ENCODE measurements at places on chromosomes 5 and 9.
A peak's percentile ranks its signal among the peaks of the same experiment; 100 is the strongest.

DNA sequence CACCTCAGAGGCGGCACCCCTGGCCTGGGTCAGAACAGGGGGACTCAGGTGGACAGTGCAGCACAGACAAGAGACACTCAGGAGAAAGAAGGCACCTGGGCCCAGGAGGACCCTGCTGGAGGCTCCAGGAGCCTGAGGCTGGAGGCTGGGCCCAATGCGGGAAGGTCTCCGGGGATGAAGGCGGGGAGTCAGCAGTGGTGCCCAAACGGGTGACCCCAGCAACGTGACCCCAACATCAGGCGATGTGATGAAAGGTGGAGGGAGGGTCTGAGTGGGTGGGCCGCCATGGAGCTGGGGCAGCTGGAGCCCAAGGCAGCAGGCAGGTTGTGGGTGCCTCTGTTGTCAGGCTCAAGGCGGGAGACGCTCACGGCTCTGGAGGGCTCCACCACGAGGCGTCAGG, 37.5 kb downstream of the LPCAT1 start:
- no peak for DNase-seq

DNA sequence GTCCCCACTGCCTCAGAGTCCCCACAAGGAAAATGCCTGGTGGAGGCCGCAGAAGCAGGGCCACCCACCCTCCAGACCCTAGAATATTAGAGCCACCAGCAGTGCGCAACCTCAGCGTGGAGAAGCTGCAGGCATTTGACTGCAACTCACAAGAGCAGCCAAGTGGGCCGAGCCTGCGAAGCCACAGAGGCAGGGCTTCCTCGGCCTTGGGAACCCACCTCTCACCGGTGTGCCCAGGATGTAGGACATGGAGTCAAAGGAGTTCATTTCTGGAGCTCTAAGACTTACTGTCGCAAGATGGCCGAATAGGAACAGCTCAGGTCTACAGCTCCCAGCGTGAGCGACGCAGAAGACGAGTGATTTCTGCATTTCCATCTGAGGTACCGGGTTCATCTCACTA, 397.9 kb upstream of the PIK3R1 start:
- no peak for DNase-seq

- DNase-seq = no peak
Observed at GRCh38 chr9:95138474-95138873, 179.0 kb downstream of the FANCC start.

GRCh38 chr9:136853596-136854112, 1.5 kb downstream of the MAMDC4 start:
- no peak for DNase-seq

GRCh38 chr5:129077433-129078075, 17.0 kb upstream of the ISOC1 start:
- DNase-seq = no peak

GRCh38 chr5:174338185-174339010, 292.9 kb downstream of the NSG2 start:
- no peak for DNase-seq

GRCh38 chr9:70954126-70954525, 167.3 kb downstream of the TRPM3 start:
- peak; percentile 31 for DNase-seq

- DNase-seq = no peak
Observed at GRCh38 chr9:18346745-18347144, 127.2 kb upstream of the ADAMTSL1 start.

DNA sequence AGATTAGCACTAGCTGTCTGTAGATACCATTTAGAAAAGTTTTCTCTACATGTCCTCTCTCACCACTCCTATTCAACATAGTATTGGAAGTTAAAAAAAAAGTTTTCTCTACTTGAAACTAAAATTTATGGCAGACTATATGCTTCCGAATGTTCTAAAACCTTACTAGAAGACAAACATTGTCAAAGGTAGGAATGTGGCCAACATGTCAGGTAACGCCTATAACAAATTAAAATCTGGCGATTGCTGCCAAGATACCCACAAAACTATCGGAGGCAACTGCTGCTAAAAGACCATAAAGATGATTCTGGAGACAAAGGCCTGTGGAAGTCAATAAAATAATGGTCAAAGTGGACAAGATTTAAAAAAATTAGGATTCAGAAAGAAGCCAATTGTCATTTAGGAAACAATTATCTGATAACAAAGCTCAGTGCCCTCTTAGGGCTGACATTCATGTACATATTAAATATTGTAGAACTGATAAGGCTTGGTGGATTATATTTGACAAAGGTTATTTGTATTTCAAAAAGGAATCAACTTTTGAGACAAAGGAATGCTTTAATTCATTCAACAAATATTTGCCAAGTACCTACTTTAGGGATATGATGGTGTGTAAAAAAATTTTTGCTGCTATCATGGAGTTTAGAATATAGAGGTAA, 52.7 kb downstream of the CDKN2A start:
- no peak for DNase-seq

DNA sequence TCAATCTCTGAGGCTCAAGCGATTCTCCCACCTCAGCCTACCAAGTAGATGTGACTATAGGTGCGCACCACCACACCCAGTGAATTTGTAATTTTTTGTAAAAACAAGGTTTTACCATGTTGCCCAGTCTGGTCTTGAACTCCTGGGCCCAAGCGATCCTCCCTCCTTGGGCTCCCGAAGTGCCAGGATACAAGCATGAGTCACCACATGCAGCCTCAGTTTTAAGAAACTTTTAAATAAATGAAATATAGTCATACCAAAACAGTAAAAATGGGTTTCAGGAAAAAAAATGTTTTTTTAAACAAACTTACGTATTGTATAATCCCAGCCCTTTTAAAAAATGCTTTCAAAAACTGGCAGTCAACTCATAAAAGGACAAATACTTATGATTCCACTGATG, 26.6 kb downstream of the FXN start:
- no peak for DNase-seq

- DNase-seq = no peak
Observed at GRCh38 chr9:10706788-10707187, 94.0 kb upstream of the PTPRD start.

DNA sequence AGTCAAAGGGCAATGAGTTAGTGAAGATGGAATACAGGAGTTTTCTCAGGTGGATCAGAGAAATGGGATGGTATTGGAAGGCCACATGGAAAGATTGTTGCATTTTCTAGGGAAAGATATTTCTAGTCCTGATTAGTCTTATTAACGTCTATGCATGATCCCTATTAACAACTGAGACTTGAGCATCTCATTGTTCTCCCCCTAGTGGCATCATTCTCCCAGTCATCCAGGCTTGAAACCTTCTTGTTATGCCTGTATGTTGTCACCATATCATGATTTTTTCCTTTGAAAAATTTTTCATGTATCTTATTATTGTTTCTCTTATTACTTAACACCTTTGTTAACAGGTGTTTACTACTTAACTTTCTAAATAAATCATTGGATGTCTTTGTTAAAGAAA, 34.4 kb downstream of the KIF2A start:
- no peak for DNase-seq

- DNase-seq = no peak
Observed at GRCh38 chr5:57675236-57675635, 192.6 kb upstream of the ACTBL2 start.

DNA sequence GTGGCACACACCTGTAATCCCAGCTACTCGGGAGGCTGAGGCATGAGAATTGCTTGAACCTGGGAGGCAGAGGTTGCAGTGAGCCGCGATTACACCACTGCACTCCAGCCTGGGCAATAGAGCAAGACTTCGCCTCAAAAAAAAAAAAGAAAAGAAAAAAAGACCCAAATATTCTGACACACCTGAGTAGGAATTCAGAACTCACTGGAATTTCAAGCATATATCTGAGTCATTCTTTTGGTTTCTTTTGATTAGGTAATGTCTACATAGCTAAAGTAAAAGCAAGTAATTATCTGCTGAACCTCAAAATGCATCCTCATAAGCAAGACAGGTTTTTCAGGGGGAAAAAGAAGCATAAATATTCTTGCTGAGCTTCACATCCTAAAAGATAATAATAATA, 35.9 kb downstream of the ANKRD31 start:
- DNase-seq = no peak

DNA sequence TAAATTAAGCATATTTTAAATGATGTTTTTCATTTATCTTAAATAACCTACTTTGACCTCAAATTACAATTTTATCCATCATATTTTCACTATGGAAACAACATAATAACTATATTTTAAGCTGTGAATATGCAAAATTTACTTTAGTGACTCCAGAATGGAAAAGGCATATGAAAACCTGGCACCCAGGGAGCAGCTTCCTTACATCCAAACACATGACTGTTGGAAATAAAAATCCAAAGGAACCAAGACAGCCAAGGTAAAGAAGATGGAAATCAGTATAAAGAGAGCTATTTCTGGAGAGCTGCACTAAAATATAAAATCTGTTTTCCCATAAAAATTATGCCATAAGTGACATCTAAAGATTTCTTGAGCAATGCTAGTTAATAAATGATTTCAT, 140.3 kb upstream of the FTMT start:
- DNase-seq = no peak

DNA sequence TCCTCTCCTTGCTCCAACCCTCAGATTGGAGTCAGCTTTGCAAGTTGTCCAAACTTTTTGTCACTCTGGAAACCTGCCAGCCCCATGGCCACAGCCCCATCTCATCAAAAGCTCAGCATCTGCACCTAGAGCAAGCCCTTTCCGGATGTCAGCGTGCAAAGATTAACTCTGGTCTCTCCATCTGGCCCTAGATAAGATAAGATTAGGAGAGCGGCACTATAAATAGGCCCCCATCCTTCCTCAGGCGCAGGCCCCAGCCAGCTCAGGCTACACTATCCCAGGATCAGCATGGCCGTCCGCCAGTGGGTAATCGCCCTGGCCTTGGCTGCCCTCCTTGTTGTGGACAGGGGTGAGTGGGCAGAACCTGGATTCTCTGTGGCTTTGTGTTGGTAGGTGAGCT, at the start of gene SPINK4:
SPINK4 (plus strand) TSS at position 247 of the 400 bp plus-strand sequence; CDS start at position 289, 42 bp downstream.
- DNase-seq = no peak

- DNase-seq = no peak
Observed at GRCh38 chr5:174436750-174437149, 287.6 kb upstream of the MSX2 start.

GRCh38 chr9:129570450-129571297, 50.2 kb downstream of the C9orf50 start:
- peak; percentile 77 for DNase-seq

DNA sequence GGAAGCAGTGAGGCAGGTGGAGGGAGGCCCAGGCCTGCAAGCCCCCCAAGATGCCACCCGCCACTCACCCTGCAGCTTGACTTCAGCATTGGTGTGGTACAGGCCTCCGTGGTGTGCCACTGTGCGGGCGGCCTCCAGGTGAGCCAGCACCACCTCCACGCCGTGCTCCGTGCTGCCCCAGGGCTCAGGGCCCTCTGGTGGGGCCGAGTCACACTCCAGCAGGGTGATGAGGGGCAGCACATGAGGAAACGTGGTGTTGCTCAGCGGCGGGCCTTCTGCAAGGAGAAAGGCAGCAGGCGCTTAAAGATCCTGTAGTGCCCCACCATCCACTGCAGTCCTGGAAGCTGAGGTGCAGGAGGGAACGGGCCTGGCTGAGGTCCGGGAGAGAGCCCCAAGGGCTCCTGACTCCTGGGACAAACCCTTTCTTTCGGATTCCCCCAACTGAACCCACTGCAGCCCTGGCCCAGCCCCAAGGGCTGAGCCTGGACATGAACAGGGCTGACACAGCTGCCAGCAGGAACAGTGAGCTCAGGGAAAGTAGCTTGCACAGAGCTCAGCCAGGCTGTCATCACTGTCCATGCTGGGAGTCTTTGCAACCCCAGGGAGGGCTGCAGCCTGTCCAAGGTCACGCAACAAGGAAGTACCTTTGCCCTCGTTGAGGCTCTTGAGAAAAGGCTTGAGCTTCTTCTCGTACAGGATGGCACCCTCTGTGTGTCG, 4.7 kb upstream of the TOR2A start:
- DNase-seq = no peak

DNA sequence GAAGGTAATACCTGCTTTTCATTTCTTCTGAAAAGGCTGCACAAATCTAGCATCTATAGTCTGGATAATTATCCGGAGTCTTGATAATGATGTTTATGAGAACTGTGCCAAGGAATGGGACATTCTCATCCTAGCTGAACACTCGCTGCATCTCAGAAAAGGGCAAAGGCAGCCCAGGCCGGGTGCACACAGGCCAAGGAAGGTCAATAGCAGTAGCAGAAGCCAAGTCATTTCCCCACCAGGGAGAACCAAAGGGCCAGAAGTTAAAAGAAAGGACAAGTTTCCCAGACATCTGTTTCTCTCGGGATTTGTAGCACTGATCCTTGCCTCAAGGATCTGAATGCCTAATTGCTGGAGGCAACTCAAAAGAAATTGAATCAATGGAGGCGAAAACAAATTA, 66.1 kb upstream of the ANKRD55 start:
- no peak for DNase-seq

GRCh38 chr5:92492908-92493307, 1088.1 kb downstream of the NR2F1-AS1 start:
- DNase-seq = no peak

DNA sequence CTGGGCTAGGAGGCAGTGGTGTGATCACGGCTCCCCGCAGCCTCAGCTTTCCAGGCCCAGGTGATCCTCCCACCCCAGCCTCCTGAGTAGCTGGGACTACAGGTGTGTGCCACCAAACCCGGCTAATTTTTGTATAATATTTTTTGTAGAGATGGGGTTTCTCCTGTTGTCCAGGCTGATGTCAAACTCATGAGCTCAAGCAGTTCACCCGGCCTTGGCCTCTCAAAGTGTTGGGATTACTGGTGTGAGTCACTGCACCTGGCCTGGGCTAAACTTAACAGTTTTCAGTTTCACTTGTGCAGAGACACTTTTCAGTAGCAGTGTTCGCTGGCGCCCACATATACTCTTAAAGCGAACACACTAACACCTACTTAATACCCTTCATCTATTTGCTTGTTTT, 205.6 kb upstream of the ZNF608 start:
- DNase-seq = no peak

DNA sequence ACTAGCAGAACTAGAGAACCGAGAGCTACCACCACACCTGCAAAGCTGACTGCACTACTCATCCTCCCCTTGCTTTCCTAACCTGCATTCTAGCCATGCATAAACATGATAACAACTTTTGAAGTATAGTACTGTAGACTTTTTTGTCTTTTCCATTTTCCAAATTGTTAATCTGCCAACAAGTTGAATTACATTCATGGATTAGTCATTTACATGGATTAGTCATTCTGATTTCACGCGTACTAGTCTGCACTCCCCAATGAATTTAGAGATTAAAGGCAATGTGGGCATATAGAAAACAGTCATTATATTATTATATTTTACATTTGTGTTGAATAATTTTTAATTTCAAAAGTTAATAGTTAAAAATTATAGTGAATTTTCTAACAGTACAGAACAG, 81.4 kb downstream of the EDIL3 start:
- peak; percentile 37 for DNase-seq

GRCh38 chr9:135647884-135648283, 8.5 kb upstream of the GLT6D1 start:
- no peak for DNase-seq

DNA sequence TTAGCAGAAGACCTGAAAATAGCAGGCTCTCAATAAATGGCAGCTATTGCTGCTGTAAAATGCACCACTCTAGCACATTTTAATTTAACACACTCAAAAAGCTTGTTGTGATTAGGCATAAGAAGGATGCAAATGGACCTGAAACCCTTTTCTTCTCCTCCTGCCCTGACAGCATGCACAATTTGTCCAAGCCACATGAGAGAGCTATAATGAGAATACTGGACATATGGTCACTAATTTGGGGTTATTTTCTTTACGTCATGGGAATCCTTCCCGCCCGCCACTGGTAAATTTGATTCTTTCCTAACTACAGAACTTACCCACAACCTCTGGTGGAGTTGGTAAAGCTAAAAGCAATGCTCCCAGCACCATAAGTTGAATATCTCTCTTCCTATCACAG, 62.1 kb downstream of the TRIM32 start:
- DNase-seq = no peak

- DNase-seq = no peak
Observed at GRCh38 chr9:127741831-127742434, 6.8 kb upstream of the TOR2A start.

- DNase-seq = no peak
Observed at GRCh38 chr5:146888351-146888978, 9.9 kb upstream of the PPP2R2B start.

Data from stromal cell of bone marrow (primary cell).